ELF-1 (cell line): ENCODE measurements at places on chromosomes 12 and 14.

DNA sequence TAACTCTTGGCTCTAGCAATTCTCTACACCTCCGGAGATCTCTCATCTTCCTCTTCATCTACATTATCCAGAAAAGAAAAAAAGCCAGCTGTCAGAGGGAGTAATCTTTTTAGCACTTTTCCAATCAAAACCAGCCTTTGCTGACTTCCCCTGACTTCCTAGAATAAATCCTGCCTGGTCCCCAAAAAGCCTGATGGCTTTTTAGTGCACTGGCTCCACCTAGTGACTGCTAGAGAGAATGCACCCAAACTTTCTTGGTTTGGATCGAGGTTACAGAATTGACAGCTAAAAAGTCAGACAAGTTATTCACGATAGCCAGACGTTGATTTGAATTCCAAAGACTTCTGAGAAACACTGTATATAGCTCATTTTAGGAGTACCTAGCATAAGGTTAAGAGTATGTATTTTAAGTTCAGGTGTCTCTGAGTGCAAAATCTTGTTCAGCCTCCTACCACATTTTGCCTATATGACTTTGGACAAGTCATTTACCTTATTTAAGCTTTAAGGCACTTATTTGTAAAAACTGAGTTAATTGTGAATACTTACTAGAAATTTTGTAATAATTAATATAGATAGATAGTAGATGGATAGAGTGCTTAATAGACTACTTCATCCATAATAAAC, 185.7 kb upstream of the GRIN2B start:
- peak; percentile 77 for DNase-seq

DNA sequence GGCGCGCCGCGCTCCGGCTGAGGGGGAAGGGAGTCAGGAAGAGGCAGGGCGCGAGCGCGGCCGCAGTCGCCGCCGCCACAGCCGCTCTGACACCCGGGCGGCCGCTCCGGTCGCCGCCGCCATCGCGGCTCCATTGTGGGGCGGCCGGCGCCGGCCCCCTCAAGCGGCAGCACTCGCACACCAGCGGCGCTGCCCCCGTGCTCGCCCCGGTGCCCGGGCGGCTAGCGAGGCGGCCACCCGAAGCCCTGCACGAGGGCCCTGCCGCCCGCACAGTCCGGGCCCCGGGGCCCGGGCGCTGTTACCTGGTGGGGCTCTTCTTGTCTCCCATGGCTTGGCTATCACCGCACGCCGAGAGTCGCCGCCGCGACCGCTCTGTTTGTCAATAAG, 202 bp downstream of the YAF2 start:
- DNase-seq = no peak

GRCh38 chr14:32090686-32091085, 13.6 kb downstream of the ARHGAP5 start:
- DNase-seq = no peak

DNA sequence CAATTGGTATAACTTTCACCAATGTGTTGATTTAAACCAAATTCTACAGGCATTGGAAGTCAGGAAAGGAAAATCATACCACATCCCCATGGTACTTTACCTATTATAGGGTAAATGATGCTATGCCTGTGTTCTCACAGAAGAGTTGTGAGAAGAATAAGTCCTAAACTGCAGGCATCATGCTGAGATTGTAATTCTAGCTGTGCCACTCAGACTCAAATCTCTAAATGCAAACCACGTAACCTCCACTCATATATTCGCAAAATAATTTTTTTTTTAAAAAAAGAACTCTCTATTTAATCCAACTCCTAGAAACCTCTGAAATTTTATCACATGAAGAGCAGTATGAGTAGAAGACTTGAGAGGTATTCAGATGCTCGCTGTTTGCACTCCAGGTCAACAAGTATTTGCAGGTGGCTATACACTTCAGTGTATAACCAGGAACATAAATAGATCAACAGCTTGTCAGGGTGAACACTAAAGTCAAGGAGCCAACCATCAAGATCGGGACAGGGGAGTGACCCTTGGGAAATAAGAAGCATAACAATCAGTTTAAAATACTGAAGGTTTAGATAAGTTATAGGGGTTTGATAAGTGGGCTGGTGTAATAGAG, 110.1 kb downstream of the SLC25A21 start:
- no peak for DNase-seq

- DNase-seq = peak; percentile 47
These were observed 630.4 kb downstream of the DIO2 start for GRCh38 chr14:79580906-79581305.

- no peak for DNase-seq
These were observed 41.4 kb downstream of the TPCN1 start for GRCh38 chr12:113262710-113263109.

DNA sequence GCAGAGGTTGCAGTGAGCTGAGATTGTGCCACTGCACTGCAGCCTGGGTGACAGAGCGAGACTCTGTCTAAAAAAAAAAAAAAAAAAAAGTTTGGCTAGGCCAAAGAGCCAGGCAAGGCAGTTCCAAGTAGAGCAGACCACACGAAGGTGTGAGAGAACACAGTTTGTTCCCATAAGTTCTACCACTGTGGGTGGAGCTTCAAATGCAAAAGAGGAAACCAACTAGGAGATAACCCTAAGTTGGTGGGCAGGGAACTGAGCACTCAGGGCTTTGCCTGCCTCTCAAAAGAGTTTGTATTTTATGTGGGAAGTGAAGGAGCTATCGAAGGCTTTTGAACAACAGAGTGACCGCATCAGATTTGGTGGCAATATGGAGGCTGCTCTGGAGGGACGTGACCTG, 15.1 kb downstream of the SOCS2 start:
- no peak for DNase-seq

DNA sequence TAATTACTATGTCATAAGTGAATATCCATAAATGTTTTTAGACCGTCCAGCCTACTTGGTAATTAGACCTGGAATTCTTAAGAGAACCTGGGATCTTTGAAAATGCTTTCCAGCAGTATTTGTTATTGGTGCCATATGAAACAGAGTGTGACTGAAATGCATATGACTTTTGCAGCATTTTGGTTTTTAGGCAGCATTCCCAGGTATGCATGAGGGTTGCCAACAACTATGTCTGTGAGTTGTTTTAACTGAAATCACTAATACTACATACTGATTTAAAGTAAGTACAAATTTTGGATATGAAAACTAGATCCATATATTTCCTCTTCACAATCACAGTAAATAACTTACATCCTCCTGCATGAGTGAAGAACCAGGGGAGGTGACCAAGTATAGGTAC, 437.7 kb upstream of the FAR2 start:
- no peak for DNase-seq

- DNase-seq = no peak
These were observed 100.9 kb upstream of the PRB2 start for GRCh38 chr12:11496157-11496851.

- DNase-seq = no peak
These were observed 1.3 kb upstream of the ARHGAP5 start for GRCh38 chr14:32075672-32076277.

DNA sequence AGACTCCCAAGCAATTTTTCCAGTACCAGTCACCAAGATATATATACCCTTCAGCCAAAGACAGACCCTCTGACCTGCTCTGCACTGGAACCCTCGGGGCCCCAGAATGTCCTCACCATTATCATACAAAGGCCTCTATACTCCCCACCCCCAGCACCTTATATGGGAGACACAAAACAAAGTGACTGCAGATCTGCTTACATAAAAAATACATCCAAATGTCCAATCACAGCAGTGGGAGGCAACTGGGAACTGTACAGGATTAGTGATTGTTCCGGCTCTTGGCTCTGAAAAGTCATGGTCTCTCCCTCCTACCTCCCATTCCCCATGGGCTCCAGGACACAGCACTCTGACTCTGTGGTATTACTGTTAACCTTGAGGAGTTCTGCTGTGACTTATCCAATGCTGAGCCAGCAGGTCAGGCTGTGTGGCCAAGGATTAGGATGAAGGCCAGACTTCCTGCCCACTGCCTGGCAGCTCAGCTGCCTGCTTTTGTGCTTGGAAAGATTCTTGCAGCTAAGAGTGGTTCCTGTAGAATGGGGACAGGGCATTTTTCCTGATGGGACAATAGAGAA, 13.7 kb downstream of the OXA1L start:
- DNase-seq = peak; percentile 8

- no peak for DNase-seq
These were observed 276.9 kb downstream of the PRKD1 start for GRCh38 chr14:29650554-29651269.

GRCh38 chr12:38890102-38890855, 15.1 kb downstream of the CPNE8 start:
- no peak for DNase-seq

- no peak for DNase-seq
These were observed 49.2 kb upstream of the PTHLH start for GRCh38 chr12:28021704-28022103.

GRCh38 chr14:21528381-21529348, 2.5 kb upstream of the SALL2 start:
- no peak for DNase-seq

GRCh38 chr14:25400607-25401206, 350.8 kb upstream of the STXBP6 start:
- no peak for DNase-seq

DNA sequence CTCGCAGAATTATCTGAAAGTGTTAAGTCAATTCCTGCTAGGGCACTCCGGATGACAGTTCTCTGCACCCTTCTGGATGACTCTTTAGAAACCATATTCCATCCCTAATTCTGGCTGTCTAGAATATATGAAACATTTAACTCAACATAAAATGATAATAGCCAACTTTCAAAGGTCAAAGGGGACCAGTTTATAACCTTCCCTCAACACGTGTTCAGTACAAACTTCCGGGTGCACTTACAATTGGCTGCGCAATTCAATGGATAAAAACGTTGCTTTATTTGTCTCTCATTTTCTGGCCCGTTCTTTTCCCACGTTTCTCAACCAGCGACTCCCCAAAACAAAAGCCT, 1.3 kb downstream of the SBNO1 start:
- no peak for DNase-seq

- no peak for DNase-seq
These were observed 24.4 kb downstream of the KCNA5 start for GRCh38 chr12:5068126-5068525.

DNA sequence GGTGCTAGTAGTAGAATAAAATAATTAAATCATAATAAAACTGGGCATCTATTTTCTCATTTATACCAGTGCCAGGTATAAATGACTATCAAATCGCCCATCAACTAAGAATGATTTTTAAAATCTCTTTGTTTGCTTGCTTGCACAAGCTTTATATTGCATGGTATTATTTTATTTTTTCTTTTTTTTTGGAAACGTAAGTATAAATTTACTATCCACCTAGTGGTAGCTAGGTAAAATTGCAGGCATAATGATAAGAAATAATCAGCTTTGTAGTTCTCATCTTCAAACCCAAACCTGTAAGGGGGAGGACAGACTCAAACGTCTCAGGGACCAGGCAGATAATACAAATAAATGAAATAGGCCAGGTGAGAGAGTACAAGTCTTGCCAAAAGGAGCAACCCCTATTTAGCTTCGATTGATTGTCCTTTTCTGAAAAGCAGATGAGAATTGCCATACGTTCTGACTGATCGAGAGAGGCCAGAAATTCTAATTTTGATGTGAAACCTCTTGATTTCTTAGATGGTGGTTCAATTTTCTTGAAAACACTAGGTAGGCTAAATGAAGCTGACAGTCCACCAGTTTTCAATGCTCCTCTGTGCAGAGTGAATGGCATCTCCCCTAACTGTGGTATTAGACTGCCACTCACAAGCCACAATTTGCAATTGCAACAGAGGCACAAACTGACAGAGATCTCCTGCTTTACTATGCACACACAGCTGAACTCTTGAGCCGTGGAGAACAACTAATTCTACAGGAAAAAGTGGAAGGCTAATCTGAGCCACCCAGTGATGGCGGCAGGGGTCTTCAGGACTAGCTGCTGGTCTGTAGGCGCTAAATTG, 189.3 kb downstream of the DACT1 start:
- peak; percentile 23 for DNase-seq

- DNase-seq = peak; percentile 52
These were observed 82.6 kb upstream of the HMGA2 start for GRCh38 chr12:65741656-65742017.

DNA sequence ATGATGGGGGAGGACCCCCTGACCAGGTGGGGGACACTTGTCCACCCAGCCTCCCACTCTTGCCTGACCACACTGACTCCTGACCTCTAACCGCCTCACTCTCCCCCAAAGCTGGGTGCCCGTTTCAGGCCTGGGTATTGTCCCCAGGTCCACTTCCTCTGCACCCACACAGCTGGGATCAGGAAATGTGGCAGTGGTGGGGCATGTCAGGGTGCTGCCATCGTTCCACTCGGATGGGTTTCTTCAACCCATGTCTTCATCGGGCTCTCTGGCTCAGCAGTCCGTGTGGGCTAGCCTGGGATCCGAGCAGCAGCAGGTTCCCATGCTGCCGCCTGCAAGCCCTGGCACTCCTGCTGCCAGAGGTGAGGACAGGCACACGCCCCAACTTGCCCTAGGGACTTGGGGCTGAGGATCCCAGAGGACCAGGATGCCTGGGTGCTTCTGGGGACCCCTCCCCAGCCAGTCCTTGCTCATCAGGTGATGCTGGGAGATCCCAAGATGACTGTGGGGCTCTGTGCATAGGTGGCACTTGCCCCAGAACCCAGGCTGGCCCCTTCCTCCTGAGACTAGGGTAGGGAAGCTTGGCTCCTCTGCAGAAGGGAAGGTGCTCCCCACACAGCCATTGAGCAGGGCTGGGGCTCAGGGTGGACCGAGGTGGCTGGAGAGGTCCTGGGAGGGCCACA, 2.9 kb upstream of the CLBA1 start:
- no peak for DNase-seq

- DNase-seq = no peak
These were observed 127.0 kb downstream of the TSPAN9 start for GRCh38 chr12:3204143-3204542.
